ENCODE measurements at places on chromosomes 12 and 14.
A peak's percentile ranks its signal among the peaks of the same experiment; 100 is the strongest.

GRCh38 chr12:108783446-108783845 lies 52.1 kb upstream of the CORO1C start:
- no peak for DNase-seq

GRCh38 chr12:118371321-118372282 lies 1.1 kb downstream of the TAOK3 start:
- DNase-seq: no peak

- DNase-seq: peak; percentile 19
Measured at GRCh38 chr14:100076606-100077005, 11.4 kb downstream of the EVL start.

GRCh38 chr14:94120667-94121340 lies 8.6 kb downstream of the IFI27L2 start:
- DNase-seq: peak; percentile 61

DNA sequence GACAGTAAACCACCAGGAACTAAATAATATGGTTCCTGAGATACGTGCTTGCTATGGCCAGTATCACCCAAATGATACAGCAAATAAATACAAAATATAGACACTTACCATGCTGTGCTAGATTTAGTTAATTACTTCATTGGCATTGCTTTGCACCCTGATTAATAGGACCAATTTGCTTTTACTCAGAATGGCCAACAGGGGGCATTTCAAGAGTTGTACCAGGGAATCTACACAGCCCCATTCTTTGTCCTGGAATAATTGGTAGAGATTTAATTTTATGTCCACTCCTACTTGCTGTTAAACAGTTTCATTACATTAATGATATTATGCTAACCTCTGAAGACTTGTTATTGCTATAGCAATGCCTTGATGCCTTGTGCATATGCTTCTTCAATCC lies 280.8 kb downstream of the RERGL start:
- no peak for DNase-seq

DNA sequence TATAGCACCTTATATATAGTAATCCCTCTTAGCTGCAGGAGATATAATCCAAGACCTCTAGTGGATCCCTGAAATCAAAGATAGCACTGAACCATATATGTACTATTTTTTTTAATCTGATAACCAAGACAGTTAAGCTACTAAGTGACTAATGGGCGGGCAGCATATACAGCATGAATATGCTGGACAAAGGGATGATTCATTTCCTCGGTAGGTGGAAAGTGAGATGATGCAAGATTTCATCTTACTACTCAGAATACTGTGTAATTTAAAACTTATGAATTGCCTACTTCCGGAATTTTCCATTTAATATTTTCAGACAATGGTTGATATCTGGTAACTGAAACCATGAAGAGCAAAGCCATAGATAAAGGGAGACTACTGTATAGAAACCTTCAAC lies 36.2 kb downstream of the PRMT8 start:
- DNase-seq: no peak

- peak; percentile 24 for DNase-seq
Measured at GRCh38 chr14:82710267-82710841, 1176.7 kb upstream of the SEL1L start.

DNA sequence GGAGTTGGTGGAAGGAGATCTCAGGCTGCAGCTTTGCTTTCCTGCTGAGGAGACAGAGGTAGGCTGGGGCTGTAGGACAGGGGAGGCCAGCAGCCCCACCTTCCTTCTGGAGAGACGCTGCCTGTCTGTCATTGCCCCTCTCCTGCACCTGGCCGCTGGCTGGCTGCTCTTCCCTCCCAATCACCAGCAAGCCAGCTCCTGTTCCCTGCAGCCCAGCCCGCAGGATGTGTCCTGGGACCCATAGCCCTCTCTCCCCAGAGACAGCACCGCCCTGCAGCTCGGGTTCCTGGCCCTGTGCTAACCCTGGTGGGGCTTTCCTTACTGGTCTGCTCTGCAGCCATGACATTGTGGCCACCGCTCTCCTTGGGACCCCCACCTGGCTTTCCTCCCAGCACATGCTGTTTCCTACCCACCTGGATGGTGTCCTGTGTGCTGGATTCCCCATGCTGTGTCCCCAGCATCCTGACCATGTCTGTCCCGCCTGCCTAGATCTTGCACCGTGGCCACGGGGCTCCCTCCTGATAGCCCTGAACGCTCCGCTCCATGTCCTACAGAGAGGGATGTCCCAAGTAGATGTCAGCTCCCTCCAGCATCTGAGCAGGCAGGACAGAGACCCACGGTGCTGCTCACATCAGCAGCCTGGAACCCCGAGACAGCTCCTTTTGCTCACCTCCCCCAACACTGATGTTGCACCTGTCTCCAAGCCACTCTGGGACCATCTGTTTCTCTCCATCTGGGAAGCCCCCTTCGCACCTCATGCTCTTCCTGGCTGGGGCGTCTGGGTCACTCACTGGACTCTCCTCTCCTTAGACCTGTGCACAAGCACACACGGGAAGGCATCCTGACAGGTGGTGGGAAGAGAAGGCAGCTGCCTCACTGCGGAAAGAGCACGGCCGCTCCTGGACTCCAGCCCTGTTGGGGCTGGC lies 1.1 kb upstream of the MTA1 start:
- DNase-seq: no peak

GRCh38 chr12:75366629-75367028 lies 24.3 kb upstream of the GLIPR1L2 start:
- DNase-seq: no peak

GRCh38 chr12:91264178-91264577 lies 81.6 kb upstream of the DCN start:
- DNase-seq: no peak

GRCh38 chr14:65286443-65286842 lies 126.1 kb upstream of the FUT8 start:
- no peak for DNase-seq

GRCh38 chr14:26860111-26860510 lies 262.3 kb upstream of the NOVA1 start:
- DNase-seq: no peak

DNA sequence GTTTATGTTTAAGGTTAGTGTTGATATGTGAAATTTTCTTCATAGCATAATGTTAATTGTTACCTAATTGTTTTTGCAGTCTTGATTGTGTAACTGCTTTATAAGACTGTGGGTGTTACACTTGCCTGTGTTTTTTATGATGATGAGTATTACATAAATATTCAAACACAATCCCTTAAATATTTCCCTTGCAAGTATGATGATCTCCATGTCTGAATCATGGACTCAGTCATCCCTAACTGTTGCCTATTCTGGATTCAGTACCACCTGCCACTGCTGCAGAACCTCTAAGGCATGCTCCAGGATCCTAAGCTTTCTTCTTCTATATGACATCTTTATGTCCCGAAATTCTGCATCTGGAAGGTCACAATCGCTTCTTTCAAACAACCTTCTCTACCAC lies 246.3 kb upstream of the CLEC14A start:
- DNase-seq: no peak

DNA sequence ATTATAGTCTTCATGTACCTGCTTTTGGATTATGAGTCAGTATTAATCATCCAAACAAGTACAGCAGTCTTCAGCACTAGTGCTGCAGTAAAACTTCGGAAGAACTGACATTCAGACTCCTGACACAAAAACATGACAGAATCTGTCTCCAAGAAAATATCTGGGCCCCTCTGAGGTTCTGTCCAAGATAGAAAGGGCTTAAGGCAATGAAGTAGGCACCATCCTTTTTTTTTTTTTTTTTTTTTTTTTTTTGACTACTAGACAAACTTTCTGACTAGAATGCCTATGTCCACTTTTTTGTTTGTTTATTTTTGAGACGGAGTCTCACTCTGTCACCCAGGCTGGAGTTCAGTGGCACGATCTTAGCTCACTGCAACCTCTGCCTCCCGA lies 112.5 kb downstream of the MED13L start:
- no peak for DNase-seq

GRCh38 chr14:92247947-92248346 lies 75.0 kb upstream of the SLC24A4 start:
- no peak for DNase-seq

GRCh38 chr12:68434391-68435298 lies 102.5 kb upstream of the MDM1 start:
- DNase-seq: no peak

DNA sequence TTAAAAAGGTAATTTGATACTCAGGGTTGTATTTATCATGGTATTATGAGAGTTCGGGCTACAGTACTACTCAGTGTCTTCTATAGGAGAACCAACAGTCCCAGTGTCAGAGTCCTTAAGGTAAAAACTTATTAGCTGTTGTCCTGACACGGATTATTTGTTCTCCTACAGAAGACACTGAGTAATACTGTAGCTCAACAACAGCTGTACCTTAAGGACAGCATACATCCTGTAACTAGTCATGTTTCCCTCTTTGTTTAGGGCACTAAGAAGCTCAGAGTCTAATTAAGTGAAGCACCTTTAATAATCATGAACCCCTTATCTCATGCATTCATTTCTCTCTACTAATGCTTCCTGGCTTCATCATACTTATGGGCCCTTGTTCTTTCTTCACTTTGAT lies 33.9 kb downstream of the ARF6 start:
- no peak for DNase-seq
